Tongue (tissue), 3 donors: ENCODE measurements at places on chromosomes 13 and 19.

GRCh38 chr13:84433024-84433423 lies 550.8 kb upstream of the SLITRK1 start:
- no peak for DNase-seq

GRCh38 chr13:27296496-27296895 lies 25.9 kb downstream of the RASL11A start:
- DNase-seq = no peak

DNA sequence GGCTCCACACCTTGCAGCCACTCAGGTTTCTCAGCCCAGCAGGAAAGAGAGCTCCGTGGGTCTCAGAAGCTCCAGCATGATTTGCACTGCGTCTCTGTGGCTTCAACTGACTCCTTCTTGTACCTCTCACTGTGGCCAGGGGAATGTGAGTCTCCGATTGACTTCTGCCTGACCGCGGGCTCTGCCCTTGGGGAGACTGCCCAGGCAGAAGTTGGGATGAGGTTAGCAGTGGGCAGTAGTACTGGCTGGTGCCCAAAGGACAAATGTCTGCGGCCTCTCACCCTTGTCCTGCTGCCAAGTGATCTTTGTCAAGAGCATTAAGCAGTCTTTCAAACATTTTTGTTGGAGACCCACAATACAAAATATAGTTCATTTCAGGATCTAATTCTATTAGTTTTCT lies 34.4 kb upstream of the FXYD3 start:
- no peak for DNase-seq

DNA sequence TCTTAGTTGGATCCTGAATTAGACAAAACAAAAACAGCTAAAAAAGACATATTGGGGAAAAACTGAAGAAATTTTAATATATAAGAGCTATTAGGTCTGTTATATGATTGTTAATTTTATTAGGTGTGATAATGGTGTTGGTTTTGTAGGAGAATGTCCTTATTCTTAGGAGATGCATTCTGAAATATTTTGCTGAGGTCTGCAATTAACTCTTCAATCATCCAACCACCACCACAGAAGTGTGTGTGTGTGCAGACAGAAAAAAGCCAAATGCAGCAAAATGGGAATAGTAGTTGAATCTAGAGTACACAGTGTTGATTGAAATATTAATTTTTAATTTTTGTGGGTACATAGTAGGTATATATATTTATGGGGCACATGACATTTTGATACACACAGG lies 12.1 kb upstream of the KBTBD7 start:
- no peak for DNase-seq

DNA sequence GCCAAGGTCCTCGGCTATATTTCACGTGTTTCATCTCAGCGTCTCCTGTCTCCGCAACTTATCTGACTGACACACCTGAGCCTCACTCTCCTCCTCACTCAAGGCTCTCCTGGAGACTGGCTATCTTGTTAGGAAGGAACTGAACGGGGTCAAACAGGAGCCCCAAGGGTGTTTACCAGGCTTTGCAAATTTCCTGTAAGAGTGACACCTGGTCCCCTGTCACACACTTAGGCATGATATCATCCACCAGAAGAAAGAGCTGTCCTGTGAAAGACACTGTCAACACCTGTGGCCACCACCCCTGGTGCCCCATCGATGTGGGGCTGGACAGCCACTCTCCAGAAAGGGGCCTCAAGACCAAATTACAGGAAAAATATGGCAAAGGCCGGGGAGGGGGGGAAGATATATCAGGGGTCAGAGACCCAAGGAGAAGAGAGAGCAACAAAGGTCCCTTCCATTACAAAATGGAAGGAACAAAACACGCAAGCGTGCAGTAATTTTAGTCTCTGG lies 2.9 kb downstream of the CD70 start:
- DNase-seq = no peak
